ENCODE measurements at places on chromosomes 7 and 10.

DNA sequence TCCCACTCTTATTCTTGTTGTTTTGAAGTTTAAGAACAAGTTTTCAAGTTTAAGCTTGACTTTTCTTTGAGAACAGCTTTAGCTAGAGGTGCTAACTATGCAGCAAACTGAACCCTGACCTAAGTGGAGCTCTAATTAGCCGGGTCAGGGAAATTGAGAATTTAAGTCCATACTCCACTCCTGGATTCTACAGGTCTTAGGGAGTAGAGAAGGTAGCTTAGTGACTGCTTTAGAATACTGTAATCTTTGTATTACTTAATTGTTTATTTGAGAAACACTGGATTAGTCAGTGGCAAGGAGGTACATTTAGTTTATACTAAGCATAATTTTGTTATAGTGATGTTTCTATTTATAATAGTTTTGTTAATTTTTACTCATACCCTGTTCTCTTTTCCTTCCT lies 74.6 kb upstream of the STRIP2 start:
- no peak for DNase-seq

- DNase-seq, result no peak
Observed at GRCh38 chr10:42980553-42981357, 96.1 kb upstream of the RET start.

- no peak for DNase-seq
Observed at GRCh38 chr7:98458090-98458875, 57.4 kb upstream of the BAIAP2L1 start.

GRCh38 chr10:112981553-112981952 lies 31.5 kb downstream of the TCF7L2 start:
- DNase-seq, result no peak

- peak; percentile 58 for DNase-seq
Observed at GRCh38 chr7:149624006-149624405, 126.4 kb upstream of the ZNF746 start.

GRCh38 chr10:78756604-78757343 lies 312.0 kb upstream of the ZMIZ1 start:
- peak; percentile 88 for DNase-seq
